Esophagus squamous epithelium (tissue), 5 donors: ENCODE measurements at places on chromosomes 12 and 14.

- no peak for DNase-seq
These were observed 413.6 kb downstream of the TMEM121 start for GRCh38 chr14:105939810-105940508.

DNA sequence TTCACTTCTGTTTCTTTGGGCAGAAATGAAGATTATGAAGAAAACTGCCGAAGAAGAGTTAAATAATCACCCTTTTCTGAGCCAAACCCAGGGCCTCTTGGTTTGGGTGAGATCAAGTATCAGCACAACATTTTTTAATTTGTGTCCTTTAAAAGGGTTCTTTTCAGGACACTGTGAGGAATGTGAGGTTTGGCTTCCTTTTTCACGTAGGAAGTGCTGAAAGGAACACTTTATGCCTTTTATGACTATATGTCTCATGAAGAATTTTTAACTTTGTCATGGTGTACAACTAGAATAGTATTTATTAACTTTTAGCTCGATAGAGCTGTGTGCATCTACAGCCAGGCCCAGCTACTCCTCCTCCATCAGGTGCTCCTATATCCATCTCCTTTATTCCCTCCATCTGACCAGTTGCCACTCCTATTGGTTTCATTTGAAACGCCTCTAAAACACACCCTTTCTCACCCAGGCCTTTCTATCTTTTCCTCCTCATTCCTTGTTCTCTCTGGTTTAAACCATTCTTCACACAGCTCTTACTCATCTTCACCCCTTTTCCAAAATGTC, 103.6 kb upstream of the LRIG3 start:
- DNase-seq = no peak

DNA sequence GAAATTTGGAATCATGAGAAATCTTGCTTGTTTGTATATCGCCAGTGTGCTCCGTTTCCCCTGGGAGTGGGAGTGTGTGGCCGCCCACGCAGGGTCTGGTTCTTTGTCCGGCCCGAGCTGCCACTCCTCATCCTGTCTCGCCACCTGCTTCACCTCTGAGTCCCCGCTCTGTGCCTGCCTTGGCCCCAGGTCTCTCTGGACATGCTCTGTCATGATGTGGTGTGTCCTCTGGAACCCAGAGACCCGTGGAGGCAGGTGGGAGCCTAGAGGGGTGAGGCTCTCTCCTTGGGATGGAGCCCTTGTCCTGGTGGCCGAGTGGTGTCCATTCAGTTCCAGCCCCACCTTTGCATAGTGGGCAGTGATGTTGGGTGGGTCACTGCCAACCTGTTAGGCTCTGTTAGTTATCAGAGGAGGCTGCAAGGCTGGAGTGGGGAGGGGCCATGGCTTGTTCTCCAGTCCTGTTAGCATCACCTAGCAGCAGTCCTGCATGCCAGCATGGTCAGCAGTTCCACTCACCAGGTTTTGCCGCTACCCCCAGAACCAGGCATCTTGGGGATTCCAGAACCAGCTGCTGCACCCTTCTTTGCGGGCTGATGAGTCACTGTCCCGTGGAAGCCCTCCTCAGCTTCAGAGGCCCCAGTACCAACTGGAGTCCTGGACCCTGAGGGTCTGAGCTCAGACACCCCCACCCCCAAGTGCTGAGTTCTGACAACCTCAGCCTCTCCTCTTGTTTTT, 76.5 kb downstream of the EP400 start:
- no peak for DNase-seq

DNA sequence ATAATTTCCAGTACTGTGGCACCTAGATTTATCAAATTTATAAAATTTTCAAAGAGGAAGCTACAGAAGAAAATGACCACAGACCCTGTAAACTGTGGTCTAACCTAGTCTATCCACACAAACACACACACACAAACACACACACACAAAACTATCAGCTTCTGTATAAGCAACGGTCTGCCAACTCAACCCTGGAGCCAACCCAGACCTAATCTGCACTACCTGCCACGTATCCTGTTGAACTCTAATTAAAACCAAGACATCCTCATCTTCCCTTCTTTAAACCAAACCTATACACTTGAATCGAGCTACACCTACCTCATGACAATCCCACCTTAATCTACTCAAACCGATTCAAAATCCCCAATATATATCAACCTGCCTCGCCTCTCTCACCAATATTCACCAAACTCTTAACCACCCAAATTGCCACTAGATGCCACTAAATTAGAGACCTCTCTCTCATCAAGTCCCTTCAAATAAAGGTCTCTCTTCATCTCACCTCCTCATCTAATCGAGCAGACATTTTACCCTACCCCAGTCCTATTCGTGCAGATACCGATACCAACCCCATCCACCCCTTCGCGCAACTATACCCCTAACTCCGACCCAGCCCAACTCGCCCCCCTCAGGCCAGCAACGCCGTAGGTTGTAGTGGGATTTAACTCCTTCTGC, 808 bp downstream of the ACIN1 start:
- DNase-seq = no peak

DNA sequence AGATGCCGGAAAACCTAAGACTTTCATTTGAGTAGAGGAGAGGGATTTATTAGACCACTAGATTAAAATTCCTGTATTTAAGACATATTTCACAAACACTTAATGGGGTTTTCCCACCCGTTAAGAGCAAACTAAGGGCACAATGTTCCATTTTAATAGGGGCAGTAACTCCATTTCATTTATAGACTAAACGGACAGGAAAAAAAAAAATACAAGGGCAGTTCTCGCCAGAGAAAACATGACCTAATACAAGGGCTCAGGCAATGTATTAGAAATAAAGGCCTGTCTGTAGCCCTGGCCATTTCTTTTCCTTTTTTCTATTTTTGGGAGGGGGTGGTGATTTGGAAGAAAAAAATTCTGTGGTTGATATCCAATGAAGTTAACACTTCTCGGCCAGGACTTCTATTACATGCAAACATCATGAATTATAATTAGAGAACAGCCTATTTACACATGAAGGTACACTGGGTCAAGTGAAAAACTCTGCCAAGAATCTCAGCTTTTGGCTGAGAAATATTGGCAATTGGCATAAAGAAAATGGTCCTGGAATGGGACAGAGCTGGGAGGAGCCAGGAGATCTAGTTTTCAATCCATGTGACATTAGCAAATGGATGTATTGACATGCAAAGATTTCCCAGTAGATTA, 641.1 kb upstream of the TBX3 start:
- DNase-seq = no peak

GRCh38 chr14:44791730-44792129, 170.0 kb downstream of the KLHL28 start:
- DNase-seq = no peak

GRCh38 chr12:105822131-105823105, 316.3 kb downstream of the NUAK1 start:
- DNase-seq = no peak

DNA sequence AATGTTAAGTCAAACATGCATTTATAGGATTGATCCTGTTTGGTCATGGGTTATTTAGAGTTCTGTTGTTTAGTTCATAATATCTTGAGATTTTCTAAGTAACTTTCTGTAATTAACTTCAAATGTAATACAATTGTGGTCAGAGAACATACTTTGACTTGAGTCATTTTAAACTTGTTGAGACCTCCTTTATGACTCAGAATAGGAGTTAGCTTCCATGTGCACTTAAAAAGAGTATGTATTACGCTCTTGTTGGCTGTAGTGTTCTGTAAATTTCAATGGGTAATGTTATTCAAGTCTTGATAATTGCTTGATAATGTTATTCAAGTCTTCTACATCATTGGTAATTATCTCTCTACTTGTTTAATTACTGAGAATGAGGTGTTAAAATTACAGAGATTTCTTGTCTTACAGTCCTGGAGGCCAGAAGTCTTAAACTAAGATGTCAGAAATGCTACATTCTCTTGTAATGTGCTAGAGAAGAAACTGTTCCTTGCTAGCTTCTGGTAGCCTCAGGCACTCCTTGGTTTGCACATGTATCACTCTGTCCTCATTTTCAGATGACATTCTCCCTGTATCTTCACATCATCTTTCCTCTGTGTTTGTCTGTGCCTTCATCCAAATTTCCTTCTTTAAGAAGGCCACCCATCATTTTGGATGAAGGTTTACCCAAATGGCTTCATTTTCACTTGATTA, 197.3 kb downstream of the TMTC3 start:
- DNase-seq = no peak

DNA sequence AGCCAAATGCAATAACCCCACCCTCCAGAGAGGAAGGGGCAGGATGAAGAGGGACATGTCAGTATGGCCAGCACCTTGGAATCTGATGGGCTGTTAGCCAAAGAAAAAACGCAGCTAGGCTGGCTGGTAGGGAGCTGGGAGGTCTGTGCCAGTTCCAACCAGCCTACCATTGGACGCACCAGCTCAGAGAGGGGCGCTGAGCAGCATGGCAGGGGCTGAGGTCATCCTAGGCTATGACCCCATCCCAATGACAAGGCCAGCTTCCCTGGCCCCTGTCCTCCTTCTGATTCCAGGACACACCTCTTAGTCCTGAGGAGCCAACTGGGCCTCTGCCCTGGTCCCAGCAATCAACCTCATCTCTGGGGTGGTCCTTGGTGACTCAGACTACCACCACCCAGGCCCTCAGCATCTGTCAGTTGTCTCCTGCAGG, 12.2 kb downstream of the ACTN1 start:
- DNase-seq = no peak

- DNase-seq = no peak
These were observed 57.5 kb downstream of the SOS2 start for GRCh38 chr14:50173891-50174290.

- DNase-seq = no peak
These were observed 349 bp downstream of the CDC42BPB start for GRCh38 chr14:103057028-103057371.

DNA sequence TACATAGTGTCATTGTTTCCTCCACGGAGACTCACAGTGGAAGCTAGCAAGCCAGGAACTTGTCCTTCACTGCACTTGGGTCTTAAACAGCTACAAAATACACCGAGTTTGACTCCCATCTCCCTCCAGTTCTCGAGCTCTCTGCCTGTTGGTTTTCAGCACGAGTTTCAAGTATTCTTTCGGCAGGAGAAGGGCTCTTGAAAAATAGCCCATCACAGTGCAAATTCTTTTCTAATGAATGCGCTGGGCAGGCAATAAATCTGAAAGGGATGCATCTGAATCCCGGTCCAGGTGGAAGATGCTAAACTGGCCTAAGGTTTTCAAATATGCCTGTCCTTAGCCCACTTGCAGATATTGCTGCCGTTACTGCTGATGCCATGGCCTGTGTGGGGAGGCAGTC, 173.9 kb downstream of the CACNA1C start:
- DNase-seq = no peak

- no peak for DNase-seq
These were observed 117.4 kb downstream of the EML1 start for GRCh38 chr14:99910337-99911309.

DNA sequence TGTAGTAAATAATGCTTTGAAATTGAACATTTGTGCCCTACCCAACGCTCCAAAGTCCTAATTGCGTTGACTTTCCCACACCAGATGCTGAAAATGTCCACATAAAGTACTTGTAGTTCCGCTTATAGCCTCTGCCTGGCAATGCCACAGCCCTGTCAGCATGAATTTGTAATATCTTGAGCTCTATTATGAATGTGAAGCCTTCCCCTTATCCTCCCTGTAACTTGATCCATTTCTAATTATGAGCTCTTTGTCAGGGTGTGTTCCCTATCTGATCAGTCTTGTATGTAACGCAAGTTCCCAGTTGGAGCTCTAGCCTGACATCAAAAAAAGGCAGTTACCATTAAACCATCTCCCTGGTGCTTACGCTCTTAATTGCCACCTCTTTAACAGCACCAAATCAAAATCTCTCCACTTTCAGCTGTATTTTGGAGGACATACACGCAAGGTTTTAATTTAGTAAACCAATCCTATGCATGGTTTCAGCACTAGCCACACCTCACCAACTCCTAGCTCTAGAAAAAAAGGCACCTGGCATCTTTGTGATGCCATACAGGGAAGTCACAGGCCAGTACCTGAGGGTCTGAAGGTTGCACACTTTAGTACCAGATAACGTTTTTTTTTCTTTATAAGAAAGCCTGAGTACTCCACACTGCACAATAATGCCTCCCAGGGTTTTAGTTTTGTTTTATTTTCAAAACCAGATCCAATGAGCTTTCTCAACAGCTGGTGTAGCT, 69.3 kb downstream of the EEA1 start:
- no peak for DNase-seq

GRCh38 chr12:68733661-68734071, 12.3 kb upstream of the SLC35E3 start:
- DNase-seq = no peak

DNA sequence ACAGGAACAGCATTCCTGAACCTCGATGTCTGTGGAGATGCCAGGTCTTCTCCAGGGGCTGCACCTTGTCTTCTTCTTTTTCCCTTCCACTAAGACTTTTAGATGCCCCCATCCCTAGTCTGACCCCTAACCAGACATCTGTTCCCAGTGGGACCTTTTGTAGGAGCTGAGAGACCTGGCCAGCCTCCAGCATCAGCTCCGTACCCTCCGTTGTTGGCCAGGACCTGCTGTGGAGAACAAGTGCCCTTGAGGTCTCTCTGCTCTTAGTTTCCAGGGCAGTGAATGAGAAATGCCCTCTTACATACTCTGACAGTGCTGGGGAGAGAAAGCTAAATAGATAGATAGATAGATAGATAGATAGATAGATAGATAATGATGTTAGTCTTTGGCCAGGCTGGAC, 16.8 kb upstream of the SDR39U1 start:
- DNase-seq = no peak

DNA sequence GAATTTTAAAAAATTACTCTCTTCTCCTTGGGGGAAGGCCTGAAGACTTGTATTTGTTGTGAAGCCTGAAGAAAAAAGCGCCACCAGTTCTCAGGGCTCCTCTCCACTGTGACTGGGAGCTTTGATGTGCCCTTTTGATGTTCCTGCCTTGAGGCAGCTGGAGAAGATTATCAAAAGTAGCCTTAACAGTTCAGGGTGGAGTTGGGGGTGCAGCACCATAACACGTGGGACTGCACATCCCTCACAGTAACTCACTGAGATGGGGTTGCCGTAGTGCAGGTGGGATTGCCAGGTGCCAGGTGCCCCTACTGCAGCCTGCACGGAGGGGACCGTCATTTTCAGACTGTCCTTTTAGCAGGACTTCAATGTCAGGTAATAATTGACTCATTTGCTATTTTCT, 474.1 kb downstream of the ETNK1 start:
- DNase-seq = no peak
